Activated CD4-positive, alpha-beta memory T cell treated with anti-CD3 and anti-CD28 coated beads, Interleukin-2, amount 10 ng/mL, durations not matched to agents 7 days and 5 days (primary cell): ENCODE measurements at places on chromosomes 4 and X. TPM values are rescaled to one million over a fixed set of nuclear protein-coding genes. Genes with fewer than 3 reads are reported as not detected.

ERCC6L gene
- 9.0 TPM for total RNA-seq

UGT2A1 gene
- total RNA-seq = not detected

ETNPPL gene
- total RNA-seq = not detected

HPGD gene
- 34.1 TPM for total RNA-seq

UGT2B11 gene
- total RNA-seq = not detected

AIFM1 gene
- 41.2 TPM for total RNA-seq

ARMCX2 gene
- total RNA-seq = 2.5 TPM

SHOX gene
- total RNA-seq = not detected

VCX2 gene
- not detected for total RNA-seq

CORIN gene
- total RNA-seq = 0.08 TPM

RHOXF1 gene
- not detected for total RNA-seq

HELQ gene
- total RNA-seq = 17.8 TPM

CXCL10 gene
- 1.5 TPM for total RNA-seq

SPINK2 gene
- 1.0 TPM for total RNA-seq

RHOXF2B gene
- total RNA-seq = not detected

EIF1AX gene
- 54.5 TPM for total RNA-seq

GK gene
- total RNA-seq = 34.2 TPM

ARHGAP6 gene
- not detected for total RNA-seq

TRPC3 gene
- 0.70 TPM for total RNA-seq

RAB40AL gene
- 0.28 TPM for total RNA-seq

RIBC1 gene
- total RNA-seq = 1.3 TPM

GAB1 gene
- 0.86 TPM for total RNA-seq

TMPRSS11D gene
- not detected for total RNA-seq

CXCR3 gene
- 85.7 TPM for total RNA-seq

SLC9B1 gene
- total RNA-seq = 2.3 TPM

CITED1 gene
- not detected for total RNA-seq

ZXDA gene
- total RNA-seq = 4.2 TPM

PAGE2B gene
- 1.0 TPM for total RNA-seq

CBLL2 gene
- not detected for total RNA-seq

ZBTB33 gene
- total RNA-seq = 19.5 TPM

PAGE5 gene
- total RNA-seq = not detected

POLR2B gene
- 107 TPM for total RNA-seq

ALAS2 gene
- not detected for total RNA-seq

BTC gene
- total RNA-seq = not detected

ERAS gene
- total RNA-seq = not detected

CPEB2 gene
- total RNA-seq = 20.4 TPM

CENPVL1 gene
- total RNA-seq = not detected

FMR1NB gene
- total RNA-seq = not detected

TBC1D9 gene
- not detected for total RNA-seq

CLGN gene
- total RNA-seq = 0.25 TPM

CPZ gene
- total RNA-seq = 0.75 TPM

TASL gene
- 4.2 TPM for total RNA-seq

THAP9 gene
- total RNA-seq = 2.0 TPM
